Motor neuron (in vitro differentiated cells): ENCODE measurements at places on chromosomes 11 and 22.

GRCh38 chr11:106076171-106076918, 802 bp downstream of the KBTBD3 start:
- ATAC-seq = no peak

GRCh38 chr22:34669001-34669400, 397.0 kb upstream of the ISX start:
- ATAC-seq = peak; percentile 70

- no peak for ATAC-seq
These were observed 65.1 kb upstream of the PITPNB start for GRCh38 chr22:27984001-27984695.

DNA sequence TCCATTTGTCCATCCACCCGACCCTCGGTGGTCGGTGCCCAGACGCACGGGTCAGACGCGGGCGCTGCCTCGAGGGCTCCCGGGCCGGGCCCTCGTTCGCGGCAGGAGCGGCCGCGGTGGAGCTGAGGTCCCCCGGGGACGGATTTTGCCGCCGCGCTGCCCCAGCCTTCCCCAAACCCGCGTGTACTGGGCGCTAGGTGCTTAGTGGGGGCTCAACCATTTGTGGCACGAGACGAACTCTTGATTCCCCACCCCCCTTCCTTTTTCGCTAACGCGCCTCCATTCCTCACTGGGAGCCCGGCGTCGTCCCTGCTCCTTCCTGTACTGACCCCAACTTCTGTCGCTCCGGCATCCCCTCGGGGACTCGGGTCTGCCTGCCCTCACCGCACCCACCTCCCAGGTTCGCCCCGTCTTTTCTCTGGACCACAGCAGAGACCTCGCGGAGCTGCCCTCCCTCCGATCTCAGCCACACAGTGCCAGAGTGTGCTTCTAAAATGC, 789 bp upstream of the CBX7 start:
- peak; percentile 6 for ATAC-seq

DNA sequence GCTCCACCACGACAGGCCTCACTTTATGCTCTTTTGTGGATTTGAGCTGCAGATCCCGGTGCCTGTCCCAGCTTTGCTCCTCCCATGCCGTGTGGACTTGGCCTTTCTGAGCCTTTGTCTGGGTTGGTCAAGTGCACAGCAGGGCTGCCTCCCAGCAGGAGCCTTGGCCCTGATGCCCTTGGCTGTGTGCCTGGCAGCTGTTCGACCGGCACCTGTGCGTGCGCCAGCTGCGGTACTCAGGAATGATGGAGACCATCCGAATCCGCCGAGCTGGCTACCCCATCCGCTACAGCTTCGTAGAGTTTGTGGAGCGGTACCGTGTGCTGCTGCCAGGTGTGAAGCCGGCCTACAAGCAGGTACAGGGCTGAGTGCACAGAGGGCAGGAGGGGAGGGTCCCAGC, 46.5 kb downstream of the MYO7A start:
- no peak for ATAC-seq

- ATAC-seq = peak; percentile 15
These were observed 53.5 kb downstream of the CYTH4 start for GRCh38 chr22:37335806-37336199.

DNA sequence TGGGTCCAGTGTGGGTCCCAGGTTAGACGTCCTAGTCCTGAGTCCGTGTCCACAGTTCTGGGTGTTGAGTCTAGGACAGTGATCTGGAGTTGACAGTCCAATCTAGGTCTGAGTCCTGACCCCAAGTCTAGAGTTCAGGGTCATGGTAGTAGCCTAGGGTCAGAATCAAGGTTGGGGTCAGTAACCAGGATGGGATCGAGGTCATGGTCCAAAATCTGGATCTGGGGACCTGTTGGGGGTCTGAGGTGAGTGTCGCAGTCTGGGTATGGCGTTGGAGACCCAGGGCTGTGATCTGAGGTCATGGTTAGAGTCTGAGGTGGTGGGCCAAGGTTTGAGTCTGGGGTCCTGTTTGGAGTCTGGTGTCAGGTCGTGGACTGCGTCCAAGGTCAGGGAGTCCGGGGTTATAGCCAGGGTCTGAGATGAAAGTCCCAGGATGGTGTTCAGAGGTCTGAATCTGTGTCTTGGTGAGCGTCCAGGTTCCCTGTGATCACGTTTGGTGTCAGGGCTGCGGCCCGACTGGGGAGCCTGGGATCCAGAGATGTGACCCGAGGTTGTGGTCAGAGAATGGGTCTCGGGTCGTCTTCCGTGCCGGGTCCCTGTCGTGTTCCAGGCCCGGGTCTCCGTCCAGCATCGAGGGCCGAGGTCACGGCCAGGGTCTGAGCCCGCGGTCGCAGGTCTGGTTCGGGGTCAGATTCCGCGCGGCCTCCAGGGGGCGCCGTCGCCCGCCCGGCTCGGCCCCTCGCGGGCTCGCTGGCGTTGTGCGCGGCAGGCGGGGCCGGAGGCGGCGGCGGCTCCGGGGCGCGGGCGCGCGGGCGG, 432 bp upstream of the GRK2 start:
- peak; percentile 67 for ATAC-seq

GRCh38 chr11:112085822-112086421, 634 bp downstream of the TIMM8B start:
- ATAC-seq = peak; percentile 52

DNA sequence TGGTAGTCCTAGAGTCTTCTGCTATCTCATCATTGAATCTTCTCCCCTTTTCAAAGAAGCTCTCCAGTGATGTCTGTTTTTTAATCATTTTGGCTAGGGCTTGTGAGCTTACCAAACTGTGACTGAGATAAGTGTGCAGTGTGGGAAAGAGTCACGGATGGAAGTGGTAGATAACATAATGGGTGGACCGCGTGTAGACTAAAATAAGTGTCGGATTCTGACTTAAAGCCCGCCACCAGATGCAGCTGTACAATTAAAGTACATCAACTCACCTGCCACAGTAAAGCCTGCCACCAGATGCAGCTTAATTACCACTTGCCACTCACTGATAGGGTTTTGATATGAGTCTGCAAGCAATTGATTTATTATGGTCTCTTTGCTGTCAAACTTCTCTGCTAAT, 581.5 kb downstream of the LRRC4C start:
- no peak for ATAC-seq
